ENCODE measurements at places on chromosomes 2 and 18.

GRCh38 chr2:166924967-166925366 lies 36.7 kb downstream of the XIRP2 start:
- DNase-seq: no peak

GRCh38 chr18:12820506-12820905 lies 63.5 kb downstream of the PTPN2 start:
- DNase-seq: no peak

DNA sequence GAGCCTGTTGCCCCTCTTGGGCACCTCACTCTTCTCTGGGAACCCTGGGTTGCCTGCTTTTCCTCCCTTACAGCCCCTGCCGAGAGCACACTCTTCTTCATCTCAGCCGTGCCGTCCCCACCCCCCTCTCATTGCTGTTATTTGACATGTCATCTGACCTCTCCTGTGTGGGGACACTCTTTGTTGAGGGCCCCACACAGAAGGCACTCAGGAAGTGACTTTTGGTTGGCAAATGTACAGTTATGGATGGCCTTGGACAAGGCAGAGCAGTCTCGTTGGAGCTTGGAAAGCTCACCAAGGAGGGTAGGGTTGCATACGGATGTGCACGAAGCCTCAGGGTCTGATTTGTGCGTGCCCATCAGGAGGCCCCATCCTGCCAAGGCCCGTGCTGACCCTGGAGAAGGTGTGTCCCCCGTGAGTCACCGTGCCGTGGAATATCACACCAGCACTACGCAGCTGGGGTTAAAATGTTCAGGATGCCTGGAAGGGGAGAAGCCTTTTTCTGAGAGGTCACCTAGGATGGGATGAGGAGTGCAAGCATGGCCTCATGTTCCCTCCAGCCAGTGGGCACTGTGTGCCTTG lies 93.9 kb downstream of the CTIF start:
- DNase-seq: no peak

DNA sequence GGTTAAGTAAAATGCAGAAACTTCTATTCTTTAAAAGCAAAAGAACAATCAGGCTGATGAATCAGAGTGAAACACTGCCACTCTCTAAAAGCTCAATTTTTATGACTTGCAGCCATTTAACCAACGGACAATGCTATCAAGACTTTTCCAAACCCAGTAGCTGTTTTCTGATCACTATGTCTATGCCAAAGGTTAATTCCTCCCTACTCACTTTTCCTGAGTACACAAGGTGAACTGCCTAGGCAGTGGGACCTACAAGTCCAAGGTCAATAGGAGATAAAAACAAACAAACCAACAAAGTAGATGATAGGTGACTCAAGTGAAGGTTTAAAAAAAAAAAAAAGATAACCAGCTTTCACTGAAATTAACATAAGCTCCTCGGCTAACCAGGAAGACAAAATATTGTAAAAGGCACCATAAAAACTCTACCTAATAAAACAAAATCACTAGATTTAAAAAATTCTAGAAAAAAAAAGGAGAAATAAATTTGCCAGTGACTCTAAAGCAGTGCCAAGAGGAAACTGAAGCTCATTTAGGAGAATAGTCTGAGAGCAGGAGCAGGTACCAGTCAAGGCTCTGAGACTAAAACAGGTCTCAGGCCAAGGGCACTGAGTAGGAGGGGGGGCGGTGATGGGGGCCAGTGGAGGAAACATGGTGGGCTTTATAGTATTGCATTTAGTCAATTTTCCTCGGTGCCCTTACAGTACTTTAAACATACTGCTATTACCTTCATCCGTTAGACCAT lies 134.1 kb upstream of the DLGAP1 start:
- no peak for DNase-seq

DNA sequence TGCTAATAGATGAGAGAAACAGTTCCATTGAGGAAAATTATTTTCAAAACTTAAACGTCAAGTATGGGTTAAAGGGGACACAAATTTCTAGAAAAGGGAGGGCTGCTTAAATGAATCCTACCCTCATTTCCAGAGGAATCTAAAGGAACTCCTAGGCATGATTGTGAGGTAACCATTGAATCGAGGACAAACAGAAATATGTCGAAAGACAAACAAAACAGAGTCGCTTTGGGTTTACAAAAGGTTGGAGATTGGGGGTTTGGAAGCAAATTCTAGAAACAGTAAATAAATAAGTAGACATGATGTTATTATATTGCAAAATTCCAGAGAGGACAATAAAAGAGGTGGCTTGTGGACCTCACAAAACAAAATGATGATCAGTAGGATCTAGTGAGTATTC lies 173.1 kb downstream of the FTCDNL1 start:
- no peak for DNase-seq

Data from suppressor macrophage (primary cell).